ENCODE measurements at places on chromosomes 12 and 14.

DNA sequence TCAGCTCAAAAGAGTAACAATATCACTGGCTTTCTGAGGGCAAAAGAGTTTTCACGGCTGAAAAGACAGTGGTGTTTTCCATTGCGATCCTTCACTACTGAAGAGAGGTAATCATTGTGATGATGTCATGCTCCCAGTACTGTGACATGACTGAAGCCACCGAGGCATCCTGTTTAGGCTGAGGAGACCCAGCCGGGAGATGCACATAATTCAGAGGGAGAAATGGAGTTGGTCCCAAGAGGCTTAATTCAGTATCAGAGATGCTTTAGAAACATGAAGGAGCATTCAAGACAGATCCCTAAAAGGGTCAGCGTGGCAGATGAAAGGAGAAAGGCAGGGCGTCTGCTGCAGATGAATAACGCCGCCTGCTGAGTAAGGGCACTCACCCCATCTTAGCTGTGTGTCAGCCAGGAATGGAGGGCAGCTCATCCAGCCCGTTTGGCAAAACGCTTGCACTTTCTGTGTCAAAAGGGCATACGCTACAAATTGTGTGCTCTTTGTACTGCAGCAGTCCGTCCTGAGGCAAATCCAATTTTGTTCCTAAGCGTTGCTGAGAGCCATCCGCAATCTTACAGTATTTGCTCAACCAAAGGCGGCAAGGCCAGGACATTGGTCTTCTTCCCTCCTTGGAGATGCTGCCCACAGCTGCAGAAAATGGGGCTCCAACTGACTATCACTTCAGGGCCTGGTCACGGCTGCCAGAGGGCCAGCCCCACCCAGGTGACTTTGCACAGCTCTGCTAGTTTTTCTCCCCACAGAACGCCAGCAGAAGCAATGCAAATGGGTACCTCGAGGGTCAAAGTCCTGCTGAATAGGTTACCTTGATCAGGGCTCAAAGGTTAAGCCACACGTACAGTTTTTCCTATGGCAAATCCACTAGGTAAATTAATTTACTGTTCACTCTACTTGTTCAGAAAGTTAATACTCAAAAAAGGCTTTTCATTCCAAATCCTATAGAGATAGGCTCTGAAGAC is 23.5 kb downstream of the CCDC92 start:
- DNase-seq: no peak

- no peak for DNase-seq
These were observed 16.9 kb upstream of the FAM222A start for GRCh38 chr12:109696485-109697269.

GRCh38 chr14:54638135-54638446 is 71.2 kb downstream of the SAMD4A start:
- DNase-seq: no peak

- DNase-seq: peak; percentile 28
These were observed 244.1 kb downstream of the FBXL14 start for GRCh38 chr12:1350055-1350933.

DNA sequence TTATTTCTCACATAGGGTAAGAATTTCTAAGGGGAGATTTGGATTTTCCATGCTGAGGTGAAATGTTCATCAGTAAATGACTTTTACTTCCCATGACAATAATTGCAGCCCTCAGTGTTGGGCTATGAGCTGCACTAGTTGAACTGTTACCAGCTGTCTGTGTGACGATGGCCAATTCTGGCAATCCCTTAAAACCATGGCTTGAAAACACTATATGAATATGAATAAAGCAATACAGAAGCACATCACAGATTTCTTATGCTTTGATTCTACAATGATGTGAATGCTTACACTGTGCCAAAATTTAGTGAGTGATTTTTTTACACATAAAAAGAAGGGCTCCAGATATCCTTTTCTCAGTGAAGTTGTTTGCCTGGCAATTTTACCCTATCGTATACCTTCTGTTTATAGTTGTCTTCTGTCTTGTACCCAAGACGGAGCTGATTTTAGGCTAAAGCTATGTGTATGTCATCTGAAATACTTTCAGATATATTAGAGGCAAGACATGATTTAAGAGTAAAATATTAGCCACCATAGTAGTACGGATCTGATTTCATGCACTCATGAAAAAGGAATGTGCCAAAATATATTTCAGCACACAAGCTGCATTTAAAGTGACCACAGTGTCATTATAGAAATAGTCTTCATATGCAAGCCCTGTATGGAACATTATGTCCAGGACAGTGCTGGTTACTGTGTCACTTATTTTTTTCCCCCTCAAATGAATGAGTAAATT is 52.0 kb downstream of the SLC38A4 start:
- no peak for DNase-seq

DNA sequence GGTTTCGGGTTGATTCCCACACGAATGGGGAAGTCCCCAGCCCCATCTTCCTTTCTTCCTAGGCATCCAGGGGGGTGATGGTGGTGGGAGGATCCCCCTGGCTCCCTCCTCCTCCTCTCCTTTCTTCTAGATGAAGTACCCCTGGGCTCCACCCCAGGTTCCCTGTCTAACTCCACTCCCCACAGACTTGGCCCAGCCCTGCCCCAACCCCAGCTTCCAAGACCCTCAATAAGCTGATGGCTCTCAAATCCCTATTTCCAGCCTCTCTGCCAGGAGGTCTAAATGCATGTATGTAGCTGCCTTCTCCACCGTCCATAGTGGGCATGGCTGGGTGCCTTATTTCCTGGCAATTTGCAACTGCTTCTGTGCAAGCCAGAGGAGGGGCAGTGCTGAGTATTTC is 383.7 kb downstream of the BCL11B start:
- DNase-seq: no peak

GRCh38 chr14:76736514-76736913 is 24.8 kb upstream of the VASH1 start:
- DNase-seq: no peak

DNA sequence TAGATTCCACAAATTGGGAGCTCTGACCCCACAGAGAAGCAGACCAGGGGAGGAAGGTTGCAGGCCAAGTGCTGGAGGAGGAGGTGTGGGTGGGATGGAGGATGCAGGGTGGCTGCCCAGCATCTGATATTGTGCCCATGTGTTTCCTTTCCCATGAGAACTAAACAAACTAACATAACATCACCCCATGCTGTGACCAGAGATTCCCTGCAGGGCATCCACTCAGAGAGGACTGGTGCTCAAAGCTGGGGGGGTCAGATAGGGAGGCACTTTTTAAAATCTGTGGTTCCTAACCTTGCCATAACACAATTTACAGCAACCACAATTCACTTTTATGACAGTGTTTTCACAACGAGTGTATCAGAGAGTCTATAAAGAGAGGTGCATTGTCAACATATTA is 1277.6 kb downstream of the AACS start:
- DNase-seq: no peak

DNA sequence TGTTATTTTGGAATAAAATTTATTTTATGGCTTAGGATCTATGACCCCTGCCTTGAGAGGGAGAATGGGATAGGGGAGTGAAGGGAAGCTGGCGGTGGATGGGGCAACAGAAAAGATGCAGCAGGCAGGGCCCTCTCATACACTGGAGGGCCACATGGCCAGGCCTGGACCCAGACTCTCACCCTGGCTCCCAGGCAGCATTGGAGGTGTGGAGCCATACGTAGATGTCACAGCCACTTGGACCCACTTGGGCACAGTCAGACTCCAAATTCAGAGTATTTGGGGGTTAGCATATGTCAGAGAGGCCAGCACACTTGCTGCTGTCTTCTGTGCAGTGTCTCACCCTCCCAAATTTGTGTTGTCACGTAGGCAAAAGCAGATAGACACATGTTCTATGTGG is 6.5 kb downstream of the NAB2 start:
- DNase-seq: no peak

DNA sequence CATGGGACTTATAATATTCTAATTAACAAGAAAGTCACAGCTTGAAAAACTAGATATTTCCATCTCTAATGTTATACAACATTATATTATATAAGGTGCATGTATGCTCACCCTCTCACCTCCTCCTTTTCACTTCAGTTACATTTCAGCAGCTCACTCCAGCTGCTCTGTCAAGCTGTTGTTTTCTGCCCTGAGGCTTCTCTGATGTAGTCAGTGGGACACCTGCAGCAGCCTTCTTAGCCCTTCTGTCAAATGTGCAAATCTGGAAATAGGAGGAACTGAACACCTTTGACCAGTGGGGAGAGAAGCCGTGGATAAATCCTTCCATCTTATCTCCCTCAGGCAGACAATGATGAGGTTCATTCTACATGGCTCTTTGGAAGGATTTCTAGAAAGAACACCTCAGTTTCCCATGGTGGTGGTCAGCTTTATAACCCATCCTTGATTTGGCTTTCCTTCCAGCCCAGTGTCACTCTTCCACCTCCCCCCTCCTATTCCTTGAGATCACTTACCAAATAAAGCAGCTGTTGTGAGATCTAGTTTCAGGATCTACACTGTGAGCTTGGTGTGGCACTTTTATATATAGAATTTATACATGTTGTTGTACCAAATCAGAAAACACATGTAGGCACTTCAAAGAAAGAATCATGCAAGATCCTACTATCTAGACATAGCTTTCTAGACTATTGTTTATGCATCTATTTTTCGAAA is 79.6 kb upstream of the STK38L start:
- DNase-seq: no peak

DNA sequence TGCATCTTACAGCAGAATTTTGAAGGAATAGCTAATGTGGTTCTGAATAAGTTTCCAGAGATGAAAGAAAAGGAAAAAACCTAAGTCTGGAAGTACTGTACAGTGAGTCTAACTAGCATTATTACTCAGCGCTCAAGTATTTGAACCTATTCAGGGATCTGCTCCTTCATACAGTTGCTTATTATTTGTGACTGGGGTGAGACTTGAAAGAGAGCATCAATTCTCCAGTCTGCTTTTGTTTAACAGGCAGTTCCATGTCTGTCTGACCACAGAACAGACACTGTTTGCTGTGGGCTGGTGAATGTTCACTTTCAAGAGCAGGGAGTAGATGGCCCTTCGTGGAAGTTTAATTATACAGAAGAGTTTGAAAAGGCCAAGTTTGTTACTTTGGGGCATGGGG is 9.3 kb downstream of the ETV6 start:
- no peak for DNase-seq

DNA sequence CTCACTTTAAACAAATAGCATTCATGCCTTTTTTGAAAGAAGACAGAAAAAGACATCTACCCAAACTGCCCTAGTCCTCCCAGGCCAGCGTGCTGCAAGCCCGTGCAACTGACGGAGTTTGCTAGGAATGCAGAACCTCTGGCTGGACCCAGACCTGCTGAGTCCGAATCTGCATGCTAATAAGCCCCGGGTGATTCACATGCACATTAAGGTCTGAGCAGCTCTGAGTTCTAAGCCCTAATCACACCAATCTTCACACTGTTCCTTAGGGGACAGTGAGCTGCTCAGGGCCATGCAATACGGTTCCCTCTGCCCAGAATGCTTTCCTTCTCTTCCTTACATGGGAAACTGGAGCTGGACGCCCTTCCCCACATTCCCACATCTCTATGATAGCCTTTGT is 25.2 kb downstream of the HAL start:
- no peak for DNase-seq

- DNase-seq: no peak
These were observed 3.7 kb downstream of the ZFP36L1 start for GRCh38 chr14:68788996-68789820.

DNA sequence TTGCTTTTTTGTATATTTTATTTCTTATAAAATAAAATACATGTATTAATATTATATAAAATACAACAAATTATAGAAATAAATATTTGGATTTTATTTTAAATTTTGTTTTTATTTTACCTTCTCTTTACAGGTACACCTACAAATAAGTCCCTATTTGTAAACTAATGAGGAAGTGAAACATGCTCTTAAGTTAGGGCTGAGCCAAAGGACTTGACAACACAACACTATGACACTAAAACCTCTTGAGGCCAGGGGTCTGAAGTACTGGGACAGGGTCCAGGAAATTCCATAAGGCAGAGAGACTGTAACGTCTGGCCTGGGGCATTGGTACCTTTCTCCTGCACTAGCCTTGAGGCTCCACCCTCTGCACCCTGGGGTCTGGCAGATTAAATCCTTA is 293.2 kb downstream of the FOXN3 start:
- DNase-seq: no peak

GRCh38 chr14:54776361-54777001 is 126.1 kb downstream of the GCH1 start:
- DNase-seq: no peak

DNA sequence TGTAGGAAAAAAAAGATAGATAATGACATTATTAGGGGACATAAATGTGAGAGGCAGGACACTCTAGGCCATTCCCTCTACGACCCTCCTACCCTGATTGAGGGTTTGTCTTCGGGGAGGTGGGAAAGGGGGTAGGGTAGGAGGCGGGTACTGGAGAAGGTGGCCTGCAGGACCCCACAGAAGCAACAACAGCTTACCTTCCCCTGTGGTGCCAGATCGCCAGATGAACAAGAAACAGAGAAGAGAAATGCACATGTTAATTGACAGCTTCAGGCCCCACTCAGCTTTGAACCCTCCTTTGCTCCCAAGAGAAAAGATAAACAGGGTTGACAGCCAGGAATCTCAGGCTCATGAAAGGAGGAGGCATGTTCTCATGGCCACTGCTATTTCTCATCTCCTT is 4.8 kb downstream of the PHB2 start:
- no peak for DNase-seq

- no peak for DNase-seq
These were observed 286.4 kb downstream of the PCNX1 start for GRCh38 chr14:71193663-71194062.

DNA sequence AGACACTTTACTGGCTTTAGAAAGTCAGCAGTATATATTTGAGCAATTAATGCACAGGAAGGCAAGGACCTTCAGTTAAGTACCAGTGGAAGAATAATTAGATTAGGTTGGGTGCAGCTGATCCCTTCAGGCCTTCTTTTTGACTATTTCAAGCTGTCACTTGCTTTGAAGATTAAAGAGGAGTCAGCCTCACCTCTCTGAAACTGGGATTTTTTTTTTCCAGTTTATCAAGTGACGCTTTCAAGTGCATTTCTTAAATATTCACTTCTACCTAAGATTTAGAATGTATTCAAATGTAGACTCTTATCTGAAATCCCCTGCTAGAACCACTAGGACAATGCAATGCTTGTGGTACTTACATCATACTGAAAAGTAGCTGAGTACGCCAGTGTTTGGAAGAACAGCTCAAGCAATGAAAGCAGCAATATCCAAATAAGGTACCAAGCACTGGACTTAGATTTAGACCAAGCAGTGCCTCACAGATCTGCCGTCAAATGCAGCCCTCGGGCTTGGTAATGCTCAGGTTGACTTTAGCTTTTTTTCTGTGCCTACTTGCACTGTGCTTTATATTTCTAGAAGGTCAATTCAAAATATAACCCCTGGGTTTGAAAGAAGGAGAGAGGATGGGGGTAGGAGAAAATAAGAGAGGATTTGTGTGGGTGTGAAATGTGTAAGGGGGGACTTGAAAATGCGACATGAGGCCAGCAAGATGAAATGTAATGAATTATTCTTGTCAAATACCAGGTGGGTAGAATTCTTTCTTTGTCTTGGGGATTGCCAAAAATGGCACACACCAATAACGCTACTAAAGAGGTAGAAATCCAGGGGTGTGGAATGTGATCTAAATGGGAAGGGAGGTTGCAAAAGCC is 3.7 kb upstream of the FERMT2 start:
- peak; percentile 63 for DNase-seq

Data from fibroblast of the conjunctiva (primary cell).